ENCODE measurements at places on chromosomes 1 and 21.

DNA sequence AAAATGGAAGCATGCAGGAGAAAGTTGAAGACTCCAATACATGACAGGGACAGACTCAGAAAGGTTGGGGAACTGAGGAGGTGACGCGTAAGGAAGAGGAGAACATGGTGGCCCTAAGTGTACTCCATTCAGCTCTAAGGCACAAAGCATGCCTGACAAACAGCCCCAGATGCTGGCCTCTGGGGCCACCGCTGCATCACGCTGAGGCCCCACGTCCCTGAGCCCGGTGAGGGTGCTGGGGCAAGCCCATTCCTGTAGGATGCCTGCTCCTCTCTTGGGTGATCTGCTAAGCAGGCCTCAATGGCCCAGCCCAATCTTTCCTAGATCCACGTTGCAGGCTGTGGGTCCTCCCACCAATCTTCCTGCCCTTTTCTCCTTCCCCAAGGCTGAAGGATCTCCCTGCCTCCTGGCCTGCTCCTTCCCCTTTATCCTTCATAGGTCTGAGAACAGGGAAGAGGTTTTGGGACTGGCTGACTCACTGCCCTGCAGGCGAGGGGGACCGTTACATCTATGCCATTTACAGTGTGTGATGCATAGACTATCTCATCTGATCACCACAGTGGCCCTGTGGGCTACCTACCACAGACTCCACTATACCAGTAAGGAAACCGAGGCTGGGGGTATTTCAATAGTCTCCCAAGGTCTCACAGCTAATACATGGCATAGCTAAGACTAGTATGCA, 16.8 kb upstream of the NID1 start:
- no peak for DNase-seq

- DNase-seq = no peak
Measured at GRCh38 chr1:22259551-22260282, 116.8 kb upstream of the WNT4 start.

DNA sequence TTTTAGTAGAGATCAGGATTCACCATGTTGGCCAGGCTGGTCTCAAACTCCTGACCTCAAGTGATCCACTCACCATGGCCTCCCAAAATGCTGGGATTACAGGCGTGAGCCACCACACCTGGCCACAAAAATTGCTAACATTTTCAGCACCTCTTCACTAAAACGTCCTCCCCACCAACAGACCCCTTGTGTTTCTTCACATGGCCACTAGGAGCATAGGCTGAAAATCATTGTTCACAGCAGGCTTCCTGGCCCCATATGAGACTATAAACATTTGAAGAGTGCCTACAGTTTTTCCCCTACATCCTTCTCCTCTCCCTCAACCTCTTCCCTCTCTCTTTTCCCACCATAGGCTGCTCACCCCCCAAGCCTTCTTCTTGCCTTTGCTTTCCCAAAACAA, 28.0 kb upstream of the SFPQ start:
- DNase-seq = no peak

DNA sequence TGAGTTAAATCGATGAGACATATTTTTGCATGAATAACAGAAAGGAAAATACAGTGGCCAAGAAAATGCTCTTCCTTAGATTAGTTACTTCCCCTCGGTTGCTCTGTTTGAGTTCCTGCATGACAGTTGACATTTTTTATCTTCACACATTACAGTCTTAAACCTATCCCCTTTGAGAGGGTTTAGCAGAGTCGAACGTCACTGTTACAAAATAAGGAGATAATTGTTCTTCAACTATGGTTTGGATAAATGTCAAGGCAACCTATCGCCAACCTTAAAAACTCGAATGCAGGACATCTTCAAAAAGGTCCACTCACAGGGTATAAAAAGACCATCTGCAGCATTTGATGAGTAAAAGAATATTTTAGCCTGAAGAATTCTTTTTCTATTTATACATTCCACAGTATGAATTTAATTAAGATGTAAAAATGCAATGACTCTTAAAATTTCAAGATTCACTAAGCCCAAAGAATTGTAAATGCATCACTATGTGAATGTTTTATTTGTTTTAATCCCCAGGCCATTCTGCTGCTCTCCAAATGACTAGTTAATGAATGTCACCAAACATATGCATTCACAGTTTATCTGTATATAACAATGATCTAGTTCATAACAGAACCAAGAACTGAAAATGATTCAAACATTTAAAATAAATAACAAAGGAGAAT, 68.9 kb upstream of the COL11A1 start:
- no peak for DNase-seq

- DNase-seq = no peak
Measured at GRCh38 chr1:185245466-185245865, 71.6 kb downstream of the IVNS1ABP start.

DNA sequence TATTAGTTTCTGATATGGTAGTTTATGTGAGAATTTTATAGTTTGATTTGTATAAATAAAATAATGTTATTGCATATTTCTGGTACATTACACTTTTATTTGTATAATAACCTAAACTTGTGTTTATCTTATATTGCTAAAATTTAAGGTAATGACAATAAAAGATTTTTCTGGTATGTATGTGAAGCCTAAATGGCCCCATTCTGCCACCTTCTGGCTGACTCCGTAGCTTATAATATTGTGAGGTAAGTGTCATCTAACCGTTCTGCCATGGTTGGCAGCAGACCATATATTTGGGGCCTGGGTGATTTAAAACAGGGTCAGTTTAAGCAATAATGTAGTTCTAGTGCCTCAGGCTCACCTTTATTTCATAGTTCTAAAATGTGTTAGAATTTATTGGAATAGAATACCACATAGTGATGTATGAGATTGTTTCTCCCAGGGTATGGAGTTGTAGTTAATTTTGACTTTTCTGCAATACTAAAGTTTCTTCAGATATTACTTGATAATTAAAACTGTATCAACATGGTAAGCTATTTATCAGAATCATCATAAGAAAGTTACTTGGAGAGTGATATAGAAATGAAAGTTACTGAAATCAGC, 21.2 kb upstream of the PRKACB start:
- DNase-seq = no peak

DNA sequence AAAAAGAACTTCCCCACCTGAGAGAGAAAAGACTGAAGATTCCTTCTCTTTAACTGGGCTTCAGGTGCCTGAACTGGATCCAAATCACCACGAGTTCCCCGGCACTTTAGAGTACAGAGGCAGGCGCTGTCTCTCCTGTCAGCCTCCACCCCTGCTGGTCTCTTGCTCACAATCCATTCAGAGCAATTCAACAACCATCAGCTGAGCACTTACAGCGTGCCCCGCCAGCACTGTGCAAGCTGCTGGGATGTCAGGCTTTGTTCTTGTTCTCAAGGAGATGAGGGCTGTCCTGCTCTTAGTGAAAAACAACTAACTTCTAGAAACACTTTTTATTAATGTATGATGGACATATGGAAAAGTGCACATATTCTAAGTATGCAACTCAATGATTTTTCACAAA, 68.7 kb upstream of the VAMP3 start:
- no peak for DNase-seq
